ENCODE measurements at places on chromosomes 12 and 14.

DNA sequence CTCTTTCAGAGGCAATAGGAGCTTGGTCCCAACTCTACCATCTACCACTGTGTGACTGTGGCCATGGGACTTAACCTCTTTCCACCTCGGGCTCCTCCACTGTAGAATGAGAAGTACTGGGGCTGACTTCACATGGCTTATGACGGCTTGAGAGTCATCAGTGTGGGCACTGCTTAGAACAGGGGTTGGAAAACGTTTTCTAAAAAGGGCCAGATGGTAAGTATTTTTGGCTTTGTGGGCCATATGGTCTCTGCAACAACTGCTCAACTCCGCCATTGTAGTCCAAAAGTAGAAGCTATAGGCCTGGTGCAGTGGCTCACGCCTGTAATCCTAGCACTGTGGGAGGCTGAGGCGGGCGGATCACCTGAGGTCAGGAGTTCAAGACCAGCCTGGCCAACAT lies 69.2 kb upstream of the LTA4H start:
- DNase-seq: no peak

- DNase-seq: no peak
These were observed 4.4 kb upstream of the KCNA1 start for GRCh38 chr12:4905316-4905715.

DNA sequence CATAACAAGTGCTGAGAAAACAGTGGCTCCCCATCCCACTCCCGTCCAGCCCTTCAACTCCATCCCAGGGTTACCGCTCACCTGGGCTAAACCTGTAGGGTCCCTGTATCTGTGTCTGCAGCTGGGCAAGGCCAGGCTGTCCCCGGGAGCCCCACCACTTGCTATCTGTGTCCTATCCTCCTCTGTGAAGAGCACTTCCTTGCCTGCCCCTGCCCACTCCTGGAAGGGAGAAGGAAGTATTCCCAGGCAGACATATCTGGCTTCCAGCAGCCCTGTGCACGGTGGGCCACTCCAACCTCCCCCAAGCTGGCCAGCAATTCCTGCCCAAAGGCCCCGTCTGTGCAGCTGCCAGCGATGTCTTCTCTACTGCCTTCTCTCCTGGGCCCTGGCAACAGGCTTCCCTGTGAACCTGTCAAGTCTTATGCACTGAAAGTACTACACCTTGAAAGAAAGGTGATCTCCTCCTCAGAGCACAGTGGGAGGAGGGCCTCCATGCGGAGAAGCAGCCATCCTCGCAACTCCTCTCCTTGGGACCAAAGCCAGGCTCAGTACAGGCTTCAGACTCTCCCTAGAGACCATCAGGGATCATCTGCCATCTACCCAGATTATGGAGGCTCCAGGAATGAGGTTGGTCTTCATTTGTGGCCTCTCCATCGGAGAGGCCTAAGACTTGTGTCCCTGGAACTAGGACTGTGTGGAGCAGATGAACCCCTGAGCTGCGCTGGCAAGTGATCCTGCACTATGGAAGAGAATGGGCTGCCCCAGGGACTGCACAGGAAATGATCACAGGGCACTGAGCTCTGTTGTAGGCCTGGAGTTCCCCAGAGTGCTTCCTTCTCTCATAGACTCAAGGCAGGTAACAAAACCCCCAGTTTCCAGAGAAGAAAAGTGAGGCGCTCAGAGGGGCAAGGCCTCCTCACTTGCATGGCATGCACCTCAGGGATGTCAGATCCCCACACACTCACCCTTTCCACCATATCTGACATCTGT lies 663.6 kb downstream of the BCL11B start:
- DNase-seq: no peak

DNA sequence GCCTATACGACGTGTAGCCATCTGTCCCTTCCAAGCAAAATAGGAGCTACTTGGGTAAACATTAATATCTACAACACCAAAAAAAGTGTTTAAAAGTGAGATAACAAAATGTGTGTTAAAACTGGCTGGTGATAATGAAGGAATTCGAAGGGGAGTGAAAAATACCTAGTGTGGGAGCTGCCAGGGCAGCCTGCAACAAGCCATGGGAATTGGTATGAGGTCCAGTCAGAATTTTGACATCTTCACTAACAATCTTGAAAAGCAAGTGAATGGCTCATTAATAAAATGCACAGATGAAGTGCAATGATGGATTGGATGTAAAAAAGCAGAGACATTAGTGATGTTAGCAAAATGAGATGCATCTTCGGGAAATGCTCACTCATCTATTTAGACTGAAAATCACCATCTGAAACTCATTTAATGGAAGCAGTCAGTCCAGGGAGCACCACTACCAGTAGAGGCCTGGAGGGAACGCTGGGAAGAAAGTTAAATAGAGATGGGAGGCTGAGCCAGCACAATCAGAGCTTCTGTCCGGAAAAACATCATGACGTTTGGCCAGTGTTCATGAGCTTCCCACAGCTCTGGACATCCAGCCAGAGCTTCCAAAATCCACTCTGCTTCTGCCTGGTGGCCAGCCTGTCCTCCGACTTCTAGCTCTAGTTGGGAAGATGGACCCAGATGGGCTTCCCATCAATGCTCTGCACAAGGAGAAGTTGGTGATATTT lies 405.0 kb upstream of the TMTC1 start:
- no peak for DNase-seq

- no peak for DNase-seq
These were observed 36.3 kb upstream of the SINHCAF start for GRCh38 chr12:31362115-31362758.
